Tibial nerve (tissue), 4 donors: ENCODE measurements at places on chromosomes 4 and X. TPM values are rescaled to one million over a fixed set of nuclear protein-coding genes. Genes with fewer than 3 reads are reported as not detected.

DSPP gene
- total RNA-seq: not detected

DNA sequence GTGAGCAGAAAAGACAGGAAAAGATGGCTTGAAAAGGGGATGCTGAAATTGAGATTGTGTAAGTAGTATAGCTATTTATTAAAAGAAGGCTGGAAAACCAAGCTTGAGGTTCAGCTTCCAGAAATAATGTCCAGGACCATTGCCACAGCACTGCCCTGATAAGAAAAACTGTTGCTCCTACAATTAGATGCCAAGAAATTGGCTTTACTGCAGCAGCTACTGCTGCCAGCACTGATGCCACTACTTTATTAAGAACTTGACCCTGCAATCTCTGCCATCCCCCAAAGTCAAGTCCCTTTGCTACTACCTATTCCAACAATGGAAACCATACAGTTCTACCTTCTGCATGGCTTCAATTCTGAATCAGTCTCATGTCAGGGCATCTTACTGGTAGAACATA lies 130.0 kb upstream of the VAMP7 start:
- DNase-seq: no peak

DNA sequence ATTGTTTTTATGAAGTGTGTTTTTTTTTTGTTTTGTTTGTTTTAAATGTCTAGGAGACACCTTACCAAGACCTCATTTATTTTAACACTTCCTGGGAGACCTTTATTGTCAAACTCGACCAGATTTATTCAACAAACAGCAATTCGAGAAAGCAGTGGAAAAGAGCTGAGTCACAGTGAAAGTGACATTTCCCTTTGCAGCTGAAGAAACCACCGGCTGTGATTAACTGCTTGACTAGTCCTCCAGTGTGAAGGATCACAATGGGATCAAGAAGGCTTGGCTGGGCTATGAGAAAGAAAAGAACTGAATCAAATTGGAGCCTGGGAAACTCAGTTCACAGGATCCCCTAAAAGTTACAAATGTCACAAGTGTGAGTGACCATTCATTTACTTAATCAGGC lies 11.9 kb upstream of the ADH7 start:
- DNase-seq: no peak

PCDH10 gene
- 2.5 TPM for total RNA-seq

DNA sequence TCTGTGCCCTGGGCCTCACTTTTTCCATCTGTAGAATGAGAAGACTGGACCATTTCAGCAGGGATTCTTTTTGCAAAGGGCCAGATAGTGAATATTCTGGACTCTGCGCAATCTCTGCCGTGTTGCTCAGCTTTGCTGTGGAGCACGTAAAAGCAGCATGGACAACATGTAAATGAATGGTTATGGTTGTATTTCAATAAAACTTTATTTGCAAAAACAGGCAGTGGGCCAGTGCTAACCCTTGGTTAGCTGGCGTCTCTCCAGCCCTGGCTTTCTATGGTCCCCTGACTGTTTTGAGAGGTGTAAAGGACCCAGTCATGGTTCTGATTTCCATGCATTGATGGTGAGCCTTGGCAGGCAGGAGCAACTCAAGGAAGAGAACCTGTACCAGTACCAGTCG lies 18.7 kb downstream of the WFS1 start:
- no peak for DNase-seq

DNA sequence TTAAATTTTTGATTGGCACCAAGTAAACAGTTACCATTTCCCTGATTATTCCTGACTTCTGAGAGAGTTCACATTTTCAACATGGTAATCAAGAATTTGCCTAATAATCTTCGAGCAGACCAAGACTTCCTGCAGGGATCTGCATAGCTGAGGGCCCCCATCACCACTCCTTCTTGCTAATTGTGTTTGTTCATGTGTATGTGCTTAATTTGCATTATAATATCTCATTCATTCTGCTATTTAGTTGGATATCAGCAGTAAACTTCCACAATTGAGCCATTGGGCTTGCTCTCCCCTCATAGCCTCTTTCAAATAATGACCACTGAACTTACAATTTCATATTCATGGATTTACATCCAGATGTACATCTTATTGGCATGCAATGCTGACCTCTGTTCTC lies 292.5 kb downstream of the SPATA18 start:
- no peak for DNase-seq

DNA sequence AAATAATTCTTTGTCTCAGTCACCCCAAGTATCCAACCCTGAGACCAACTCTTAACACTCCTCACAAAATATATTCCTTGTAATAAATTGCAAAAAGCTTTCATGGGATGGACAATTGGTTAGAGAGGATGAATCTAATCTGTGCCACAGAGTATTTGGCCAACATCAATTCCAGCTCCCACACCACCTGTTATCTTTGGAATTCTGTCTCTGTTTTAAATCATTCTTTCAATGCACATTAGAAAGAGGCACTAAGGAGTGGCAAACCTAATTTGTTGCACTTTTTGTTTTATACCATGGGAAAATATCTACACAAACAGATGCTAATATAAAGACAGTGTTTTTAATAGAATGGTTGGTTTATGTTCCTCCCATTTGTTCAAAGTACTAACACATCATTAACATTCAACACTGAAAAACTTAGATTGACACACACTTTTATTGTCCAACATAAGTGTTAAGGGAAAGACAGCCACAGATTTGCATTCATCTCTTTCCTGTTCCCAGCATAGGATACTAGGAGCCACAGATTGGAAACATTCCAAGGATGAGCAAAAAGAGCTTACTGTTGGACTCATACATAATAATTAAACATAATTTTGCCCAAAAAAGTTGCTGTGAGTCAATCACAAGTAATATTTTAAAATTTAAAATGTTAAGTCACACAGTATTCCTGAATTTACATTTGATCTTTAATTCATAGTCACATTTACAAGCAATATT lies 116.4 kb downstream of the PPA2 start:
- DNase-seq: no peak

HCCS gene
- total RNA-seq: 7.2 TPM

GRCh38 chrX:139299309-139299708 lies 231.2 kb upstream of the F9 start:
- DNase-seq: no peak

GRCh38 chr4:14892563-14892962 lies 109.7 kb upstream of the CPEB2 start:
- DNase-seq: no peak

SPIN2B gene
- total RNA-seq: 18.1 TPM

GRCh38 chr4:12636191-12636590 lies 847.9 kb downstream of the RAB28 start:
- DNase-seq: no peak

GRCh38 chr4:69718396-69719271 lies 41.8 kb downstream of the SULT1B1 start:
- no peak for DNase-seq

GRCh38 chrX:10620121-10620699 lies at the start of gene MID1:
Gene MID1, minus strand, starts transcription at chrX:10620585. Its CDS starts 53,038 bp downstream, at chrX:10567547.
- DNase-seq: peak; percentile 59
